ENCODE measurements at places on chromosomes 3 and 15.

- no peak for DNase-seq
Measured at GRCh38 chr15:65418596-65418995, 4.2 kb downstream of the IGDCC4 start.

- DNase-seq = no peak
Measured at GRCh38 chr15:99692825-99693224, 40.4 kb downstream of the LYSMD4 start.

DNA sequence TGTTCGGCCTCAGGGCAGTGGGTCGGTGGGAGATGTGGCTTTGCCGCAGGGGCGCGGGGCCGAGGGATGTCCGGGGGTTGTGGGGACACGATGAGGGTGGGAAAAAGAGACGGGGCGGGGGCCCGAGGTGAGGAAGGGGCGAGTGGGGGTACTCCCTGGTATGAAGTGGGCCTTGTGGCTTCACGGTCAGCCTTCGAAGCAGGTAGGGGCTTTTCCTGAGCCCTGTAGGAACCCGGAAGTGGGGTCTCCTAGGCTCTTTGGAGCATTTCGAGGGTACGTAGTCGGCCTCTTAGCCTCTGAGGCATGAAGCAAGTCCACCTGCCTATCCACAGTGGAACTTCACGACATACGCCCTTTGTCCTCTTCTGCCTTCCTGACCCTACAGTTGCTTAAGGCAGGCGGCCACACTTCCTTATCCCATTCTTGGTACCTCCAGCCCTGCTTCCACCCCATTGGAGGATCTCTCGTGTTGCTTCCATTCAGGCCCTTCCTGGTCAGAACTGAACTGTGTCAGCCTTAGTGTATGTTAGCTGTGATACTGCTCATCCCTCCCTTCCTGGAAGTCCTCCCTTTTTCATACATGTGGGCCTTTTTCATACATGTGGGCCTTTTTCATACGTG, 389 bp downstream of the ARPC4 start:
- DNase-seq = peak; percentile 30

DNA sequence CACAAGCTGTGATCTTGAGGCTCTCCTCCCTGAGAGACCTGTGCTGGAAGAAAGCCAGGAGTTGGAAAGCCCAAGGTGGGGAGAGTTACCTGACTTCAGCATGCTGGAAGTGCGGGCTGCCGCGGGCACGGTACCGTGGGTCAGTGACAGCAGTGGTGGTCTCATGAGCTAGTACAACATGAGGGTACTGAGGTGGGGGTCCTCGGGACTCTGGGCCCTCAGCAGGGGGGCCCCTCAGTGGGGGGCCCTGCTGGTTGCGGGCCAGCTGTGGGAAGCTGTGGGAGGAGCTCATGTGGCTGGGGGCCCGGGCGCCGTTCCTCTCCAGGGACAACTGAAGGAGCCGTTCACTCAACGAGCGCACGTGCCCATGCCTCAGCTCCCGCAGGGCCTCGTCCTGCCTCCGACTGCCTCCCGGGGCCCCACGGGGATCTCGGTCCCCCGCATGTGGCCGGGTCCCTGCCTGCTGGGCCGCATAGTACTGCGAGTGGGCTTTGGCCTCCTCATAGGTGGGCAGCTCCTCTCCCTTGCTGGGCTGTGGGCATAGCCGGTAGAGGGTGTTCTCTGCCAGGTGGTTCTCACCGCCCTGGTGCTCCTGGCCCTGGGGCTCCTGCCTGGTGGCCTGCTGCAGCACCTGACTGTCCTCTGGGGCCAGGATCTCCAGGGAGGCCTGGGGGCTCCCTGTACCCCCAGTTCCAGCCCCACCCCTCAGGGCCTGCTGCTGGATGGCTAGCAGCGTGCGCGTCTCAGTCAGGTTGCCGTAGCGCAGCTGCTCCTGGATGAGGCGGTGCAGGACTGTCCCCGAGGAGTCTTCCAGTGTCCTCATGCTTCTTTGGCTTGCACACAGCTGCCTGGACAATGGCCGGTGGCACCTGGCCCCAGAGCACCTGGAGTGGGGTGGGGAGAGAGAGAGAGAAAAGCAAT, 3.4 kb downstream of the AMOTL2 start:
- no peak for DNase-seq

- no peak for DNase-seq
Measured at GRCh38 chr3:78906245-78906644, 861.6 kb downstream of the ROBO1 start.

DNA sequence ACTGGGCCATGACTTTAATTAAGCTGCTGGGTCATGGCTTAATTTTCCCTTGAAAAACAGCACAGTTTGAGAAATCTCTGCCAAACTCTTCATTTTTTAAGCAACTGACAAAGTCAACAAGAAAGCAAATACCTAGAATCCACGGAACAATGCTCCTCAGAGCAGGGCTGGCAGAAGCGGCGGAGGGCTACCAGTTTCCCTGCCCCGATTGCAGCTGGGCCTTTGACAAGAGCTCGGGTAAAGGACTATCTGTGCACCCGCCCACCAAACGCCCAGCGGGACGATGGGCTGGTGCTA, 1.2 kb downstream of the GOLIM4 start:
- DNase-seq = no peak

DNA sequence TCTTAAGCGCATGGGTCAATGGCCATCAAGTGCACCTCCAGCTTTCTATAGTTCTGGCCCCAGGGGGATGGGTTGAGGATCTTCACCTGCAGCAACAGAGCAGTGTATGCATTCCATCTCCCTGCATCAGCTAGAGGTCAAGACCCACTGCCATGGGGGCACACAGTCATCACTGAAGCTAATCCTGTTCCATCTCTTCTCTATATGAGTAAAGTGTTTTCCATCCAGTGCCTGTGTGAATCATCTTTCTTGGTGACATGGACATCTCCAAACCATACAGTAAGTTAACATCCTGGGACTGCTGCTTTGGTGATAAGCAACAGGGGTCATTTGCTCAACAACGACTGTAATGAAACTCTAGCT, 4.4 kb upstream of the ENTPD3 start:
- no peak for DNase-seq

- no peak for DNase-seq
Measured at GRCh38 chr15:50143255-50143860, 24.3 kb upstream of the ATP8B4 start.

DNA sequence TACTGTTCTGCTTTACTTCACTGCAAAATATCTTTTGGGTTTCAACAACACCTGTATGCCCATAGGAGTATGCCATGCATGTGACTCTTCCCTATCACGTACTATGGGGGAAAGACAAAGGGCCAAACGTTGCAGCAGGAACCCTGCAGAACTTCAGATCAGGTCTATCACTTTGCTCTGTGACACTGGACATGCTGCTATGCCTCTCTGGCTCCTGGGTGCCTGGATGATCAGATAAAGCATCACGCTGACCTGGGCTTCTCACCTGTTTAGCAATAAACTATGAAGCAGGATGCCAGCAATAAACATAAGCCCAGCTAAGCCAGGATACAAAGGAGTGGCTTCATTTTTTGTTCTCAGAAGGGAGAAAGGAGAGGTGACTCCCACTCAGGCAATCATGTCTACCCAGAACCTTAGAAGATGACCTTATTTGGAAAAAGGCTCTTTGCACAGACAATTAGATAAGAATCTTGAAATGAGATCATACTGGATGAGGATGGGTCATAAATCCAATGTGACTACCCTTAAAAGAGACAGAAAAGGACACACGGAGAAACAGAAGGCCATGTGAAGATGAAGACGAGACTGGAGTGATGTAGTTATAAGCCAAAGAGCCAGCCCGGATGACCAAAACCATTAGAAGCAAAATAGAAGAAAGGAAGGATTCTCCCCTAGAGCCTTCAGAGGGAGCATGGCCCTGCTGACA, 19.3 kb downstream of the POMGNT2 start:
- no peak for DNase-seq

DNA sequence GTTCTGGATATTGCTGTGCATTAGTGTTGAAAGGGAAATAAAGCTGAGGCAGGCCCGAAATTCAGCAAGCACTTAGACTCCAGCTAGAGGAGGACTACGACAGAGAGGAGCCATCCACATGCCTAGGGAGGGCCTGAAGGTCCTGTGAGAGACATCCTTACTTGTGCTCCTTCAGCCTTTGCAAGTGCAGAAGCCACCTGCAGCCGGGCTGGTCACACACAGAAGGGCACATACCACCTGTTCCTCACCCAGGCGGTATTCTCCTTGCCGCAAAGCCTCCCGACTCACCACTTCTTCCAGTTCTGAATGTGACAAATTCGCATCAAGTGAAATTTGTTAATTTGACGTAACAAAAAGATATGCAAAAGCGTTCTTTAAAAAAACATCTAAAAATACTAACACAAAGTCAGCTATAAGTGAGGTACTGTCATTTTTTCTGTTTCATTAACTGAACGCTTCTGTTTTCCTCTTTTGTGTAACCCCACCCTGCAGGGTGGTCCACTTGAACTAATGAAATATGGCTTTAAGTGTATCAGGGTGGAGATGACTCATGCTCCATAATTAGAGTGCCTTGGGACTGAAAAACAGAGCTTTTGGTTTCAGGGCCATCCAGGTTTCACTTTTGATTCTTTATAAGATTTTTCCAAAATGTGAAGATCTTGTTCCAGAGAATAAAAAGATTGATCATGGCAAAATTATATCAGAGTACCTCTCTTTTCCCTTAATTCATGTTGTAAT, 467.9 kb upstream of the ATP11B start:
- no peak for DNase-seq

- peak; percentile 9 for DNase-seq
Measured at GRCh38 chr15:85168642-85169173, 187.1 kb downstream of the PDE8A start.

- no peak for DNase-seq
Measured at GRCh38 chr15:99409097-99409473, 156.7 kb upstream of the MEF2A start.

All from effector memory CD4-positive, alpha-beta T cell (primary cell).